ENCODE measurements at places on chromosomes 3 and 15.
A peak's percentile ranks its signal among the peaks of the same experiment; 100 is the strongest.

GRCh38 chr3:43638594-43639447 lies 17.0 kb upstream of the ANO10 start:
- peak; percentile 13 for DNase-seq

GRCh38 chr15:49645941-49646340 lies 25.1 kb downstream of the DTWD1 start:
- DNase-seq, result peak; percentile 99

GRCh38 chr15:89021224-89021623 lies 67.0 kb upstream of the ABHD2 start:
- no peak for DNase-seq

DNA sequence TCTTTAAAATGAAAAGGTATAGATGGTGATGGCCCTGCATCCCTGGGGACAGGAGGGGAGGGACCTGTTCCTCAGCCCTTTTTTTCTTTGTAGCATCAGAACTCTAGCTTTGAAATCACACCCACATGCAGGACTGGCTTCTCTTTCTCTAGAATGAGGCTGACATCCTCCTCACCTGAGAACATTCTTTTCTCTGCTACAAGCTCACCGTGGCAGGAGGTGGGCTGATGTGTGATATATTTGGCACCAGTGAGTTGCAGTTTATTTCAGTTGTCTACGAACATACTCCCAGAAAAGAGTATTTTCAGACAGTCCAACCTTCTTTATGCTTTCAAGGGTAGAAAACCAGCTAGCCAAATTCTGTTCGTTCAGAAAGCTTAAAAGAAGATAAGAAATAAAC lies 43.6 kb upstream of the RARB start:
- DNase-seq, result no peak

DNA sequence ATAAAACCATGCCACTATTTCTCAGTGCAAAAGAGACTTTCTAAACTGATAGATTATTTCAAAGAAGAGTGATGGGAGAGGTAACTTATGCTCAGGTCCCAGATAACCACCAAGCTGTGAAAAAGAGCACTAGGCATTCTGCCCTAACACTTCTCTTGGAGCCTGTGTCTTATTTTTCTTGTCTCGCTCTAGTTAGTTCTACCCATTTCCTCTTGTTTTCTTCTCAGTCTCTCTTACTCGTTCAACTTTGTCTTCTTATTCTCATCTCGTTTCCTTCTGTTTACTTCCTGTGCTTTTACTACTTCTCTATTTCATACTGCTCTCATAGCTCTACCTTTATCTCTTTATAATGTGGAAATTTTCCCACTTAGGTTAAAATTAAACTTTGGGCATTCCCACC lies 91.8 kb upstream of the CGNL1 start:
- DNase-seq, result no peak

DNA sequence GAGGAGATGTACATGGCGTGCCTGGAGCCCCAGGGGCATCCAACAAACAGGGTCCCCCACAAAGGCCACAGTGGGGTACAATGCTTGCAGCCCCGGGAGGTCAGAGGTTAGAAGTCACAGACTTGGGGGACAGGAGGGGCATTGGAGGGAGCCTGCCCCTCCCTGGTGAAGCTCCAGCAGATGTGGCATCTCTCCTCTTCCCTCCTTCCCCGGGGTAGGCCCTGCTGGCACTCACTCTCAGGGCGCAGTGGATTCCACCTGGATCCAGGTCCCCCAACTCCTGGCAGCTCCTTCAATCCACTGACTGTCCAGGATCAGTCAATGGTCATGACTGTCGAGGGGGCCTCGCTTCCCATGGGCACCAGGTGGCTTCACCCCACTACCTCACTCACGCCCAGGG lies 32.2 kb downstream of the RGMA start:
- no peak for DNase-seq

DNA sequence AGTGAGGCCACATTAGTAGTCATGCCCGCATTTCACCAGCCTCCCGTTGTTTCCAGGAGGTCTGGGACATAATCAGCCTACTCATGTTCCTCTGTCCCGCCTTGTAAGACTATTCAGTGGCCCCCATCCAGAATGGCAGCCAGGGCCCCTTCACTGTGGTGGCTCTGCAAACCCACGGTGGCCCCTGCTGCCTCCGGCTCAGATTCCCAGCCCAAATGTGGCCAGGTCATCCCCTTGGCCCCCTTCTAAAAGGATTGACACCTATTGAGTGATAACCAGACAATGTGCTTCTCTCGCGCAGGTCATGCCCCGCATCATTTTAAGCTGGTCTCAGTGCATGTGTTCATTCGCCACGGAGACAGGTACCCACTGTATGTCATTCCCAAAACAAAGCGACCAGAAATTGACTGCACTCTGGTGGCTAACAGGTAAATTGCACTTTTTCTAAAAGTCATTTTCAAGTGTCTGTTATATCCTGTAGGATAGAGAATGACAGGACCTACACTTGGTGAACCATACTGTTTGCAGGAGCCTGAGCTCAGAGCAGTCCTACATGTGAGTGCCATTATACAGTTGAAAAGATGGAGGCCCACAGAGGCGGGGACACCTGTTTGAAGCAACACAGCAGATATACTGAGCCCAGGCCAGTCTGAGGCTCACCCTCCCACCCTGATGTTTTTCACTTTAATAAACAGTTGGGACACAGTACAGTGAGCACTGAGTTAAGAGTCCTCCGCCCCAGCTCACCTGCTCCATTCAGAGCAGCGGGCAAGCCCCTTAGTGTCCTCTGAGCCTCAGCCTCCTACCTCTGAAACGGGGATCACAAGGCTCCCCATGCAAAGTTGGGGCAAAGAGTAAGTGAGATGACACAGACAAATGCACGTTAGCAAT lies 47.7 kb downstream of the PXYLP1 start:
- peak; percentile 34 for DNase-seq

GRCh38 chr3:66744521-66744920 lies 243.7 kb upstream of the LRIG1 start:
- no peak for DNase-seq

DNA sequence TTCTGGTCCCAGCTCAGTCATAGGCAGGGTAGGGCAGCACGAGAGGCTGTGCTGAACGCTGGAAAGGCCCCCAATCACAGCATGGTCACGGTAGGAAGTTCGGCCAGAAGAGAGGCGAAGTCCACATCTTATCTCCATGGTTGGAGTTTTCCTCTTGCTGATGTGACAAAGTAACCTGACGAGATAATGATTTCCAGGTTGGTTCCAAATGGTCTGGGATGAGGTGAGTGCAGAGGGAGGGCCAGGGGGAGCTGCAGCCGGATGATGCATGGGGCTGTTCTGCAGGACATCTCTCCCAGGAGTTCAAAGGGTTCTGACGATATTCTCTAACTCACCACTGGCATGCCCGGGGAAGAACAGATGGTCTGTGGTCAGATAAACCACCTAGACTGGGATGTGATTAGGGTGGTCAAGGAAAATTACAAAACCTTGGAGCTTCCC lies 83.2 kb upstream of the WNT5A start:
- no peak for DNase-seq

DNA sequence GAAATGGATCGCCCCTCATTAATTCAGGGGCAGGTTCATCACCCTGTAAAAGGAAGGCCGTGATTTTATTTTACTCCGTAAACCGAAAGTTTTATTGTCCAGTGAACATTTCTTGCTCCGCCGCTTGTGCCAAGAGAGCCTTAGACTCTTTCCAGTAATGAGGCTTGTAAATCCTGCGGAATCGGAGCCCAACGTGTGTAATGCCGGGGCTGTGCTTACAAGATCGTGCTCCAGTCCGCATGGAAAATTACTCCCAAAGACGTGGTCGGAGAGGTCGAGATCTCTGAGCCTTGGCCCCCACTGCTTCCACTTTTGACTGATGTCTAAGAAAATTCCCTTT lies 649 bp upstream of the PLOD2 start:
- DNase-seq, result peak; percentile 69

DNA sequence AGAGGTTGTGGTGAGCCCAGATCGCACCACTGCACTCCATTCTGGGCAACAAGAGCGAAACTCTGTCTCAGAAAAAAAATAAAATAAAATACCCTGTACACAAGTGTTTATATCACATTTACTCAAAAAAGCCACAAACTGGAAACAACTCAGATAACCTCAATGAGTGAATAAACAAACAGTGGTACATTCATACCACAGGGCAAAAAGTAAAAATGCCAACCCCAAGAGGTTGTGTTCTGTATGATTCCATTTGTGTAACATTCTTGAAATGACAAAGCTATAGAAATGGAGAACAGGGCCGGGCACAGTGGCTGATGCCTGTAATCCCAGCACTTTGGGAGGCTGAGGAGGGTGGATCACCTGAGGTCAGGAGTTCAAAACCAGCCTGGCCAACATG lies 12.9 kb downstream of the EDC3 start:
- no peak for DNase-seq

DNA sequence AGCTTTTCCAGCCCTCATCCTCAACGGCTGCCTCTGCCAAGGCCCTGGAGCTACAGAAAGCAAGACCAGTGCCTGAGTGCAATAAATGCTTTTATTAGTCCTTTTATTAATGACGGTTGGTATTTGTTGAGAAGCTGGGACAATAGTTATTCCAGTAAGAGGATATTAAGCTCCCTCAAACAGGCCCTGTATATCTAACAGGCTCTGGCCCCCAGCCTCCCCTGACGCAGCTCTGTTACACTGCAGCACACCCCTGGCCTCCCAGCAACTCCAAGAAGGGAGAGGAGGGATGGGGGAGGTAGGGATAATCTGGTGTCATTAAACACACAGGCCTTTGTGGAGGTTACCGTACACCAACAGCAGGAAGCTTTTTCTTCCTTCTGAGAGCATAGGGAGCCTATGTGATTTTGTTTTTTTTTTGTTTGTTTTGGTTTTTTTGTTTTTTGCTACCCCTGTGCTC lies 30.8 kb upstream of the MAGEF1 start:
- peak; percentile 68 for DNase-seq

GRCh38 chr15:77495838-77496596 lies 75.3 kb downstream of the HMG20A start:
- DNase-seq, result no peak

DNA sequence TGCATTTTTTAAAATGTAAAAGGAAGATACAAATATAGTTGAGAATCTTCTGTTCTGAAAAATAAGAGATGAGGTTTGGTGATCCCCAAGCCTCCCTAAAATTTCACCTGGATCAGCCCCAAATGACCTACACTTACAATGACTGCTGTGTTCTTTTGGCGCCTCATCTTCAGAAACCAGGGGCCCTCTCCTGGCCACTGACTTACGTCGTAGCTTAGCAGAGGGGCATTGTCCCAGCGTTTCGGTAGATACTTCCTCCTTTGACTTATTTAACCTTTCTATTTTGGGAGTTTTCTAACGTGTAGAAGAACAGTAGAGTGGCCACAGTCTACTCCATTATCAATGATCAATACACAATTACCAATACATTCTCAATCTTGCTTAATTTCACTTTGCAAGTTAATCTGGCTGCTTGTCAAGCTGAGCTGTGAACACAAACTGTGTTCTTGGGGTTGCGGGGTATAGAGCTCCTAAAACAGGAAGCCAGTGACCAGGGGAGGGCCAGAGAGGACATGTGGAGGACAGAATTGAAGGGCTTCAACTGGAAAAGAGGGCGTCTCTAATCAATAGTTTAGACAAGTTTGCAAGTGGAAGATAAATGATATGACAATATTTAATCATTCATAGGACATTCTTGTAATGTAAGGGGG lies 419.5 kb downstream of the LPP start:
- no peak for DNase-seq

- no peak for DNase-seq
These were observed 4.6 kb downstream of the RBM15B start for GRCh38 chr3:51395493-51396213.

DNA sequence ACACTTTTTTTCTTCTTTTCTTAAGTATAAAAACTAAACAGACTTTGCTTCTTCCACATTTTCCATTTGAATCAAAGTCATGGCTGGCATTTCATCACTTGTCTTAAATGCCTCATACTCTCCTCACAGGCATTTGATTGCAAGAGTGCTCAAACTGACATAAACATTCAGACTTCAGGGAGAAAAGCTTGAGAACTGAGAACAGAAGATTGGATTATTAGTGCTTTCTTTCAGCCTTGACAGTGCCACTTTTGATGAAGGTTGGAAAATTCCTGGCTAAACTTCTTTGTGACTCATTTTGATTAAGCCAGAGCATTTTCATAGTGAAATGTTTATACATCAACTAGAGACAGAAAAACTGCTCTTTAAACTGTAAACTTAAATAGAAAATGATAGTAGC lies 544.4 kb downstream of the DIPK2A start:
- DNase-seq, result no peak

- no peak for DNase-seq
These were observed 629.1 kb downstream of the MECOM start for GRCh38 chr3:169034401-169034800.

DNA sequence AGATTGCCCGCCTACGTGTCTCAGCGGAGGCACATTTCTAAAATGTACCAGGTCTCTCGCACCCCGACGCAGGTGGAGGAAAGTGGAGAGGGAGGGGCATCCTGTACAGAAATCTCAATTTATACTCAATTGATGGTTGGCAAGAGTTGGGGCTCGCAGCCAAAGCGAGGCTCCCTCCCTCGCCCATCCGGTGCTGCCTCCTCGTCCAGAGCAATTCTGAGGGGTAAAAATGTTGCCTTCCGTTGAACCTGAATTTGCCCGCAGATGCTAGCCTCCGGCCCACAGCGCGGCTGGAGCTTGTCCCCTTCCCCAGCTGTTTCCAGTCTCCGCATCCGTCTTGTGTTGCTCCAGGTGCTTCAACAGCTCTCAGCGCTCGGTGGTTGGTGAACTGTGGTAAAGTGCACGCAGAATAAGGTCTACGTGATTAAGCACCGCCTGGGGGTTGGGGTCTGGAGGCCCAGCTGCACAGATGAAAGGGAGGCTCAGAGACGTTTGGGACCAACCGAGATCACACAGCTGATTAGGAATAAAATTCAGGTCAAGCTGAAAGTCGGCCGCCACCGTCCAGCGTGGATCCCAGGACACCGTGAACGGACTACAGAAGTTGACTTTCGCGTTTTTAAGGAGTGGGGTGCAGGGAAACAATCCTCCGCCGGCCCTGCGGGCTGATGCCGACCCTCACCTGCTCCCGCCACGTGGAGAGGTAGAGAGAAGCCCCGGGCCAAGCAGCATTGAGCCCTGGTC lies 846 bp upstream of the POLG start:
- DNase-seq, result peak; percentile 88

DNA sequence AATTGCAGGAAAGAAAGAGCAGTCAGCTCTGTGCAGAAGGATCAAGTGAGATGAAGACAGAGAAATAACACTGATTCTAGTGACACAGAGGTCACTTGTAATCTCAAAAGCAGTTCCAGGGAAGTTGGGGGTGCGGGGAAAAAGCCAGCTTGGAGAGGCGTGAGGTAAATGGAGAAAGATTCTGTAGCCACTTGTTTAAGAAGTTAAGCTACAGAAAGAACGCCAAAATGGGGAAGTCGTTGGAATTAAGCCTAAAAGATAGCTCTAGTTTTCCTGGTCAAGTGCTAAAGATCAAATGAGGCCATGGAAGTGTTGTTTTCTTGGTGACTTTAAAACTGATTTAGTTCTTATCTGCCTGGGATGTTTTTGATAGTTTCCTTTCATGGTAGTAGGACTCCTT lies 152.0 kb downstream of the GREM1 start:
- no peak for DNase-seq

DNA sequence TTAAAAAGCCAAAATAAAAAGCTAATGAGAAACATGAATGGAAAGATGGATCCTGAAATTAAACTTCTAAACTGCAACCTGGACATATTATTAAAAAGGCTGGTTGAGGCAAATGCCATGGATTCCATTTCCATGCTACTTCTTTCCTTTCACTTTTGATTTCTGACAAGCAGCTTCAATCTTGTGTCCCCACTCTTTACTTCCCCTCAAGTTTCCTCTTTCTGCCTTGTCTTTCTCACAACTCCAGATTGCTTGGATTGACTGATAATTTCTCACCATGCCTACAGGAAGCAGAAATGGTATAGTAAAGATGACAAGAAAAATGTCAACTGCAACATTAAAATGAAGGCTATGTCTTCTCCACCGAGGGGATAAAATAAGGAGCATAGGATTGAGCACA lies 1136.7 kb downstream of the TUSC7 start:
- no peak for DNase-seq

All from NCI-H69 (cell line).